A549 treated with ZK216348 at 1 μM for 4 hours (cell line): ENCODE measurements at places on chromosomes 7 and 10. TPM values are rescaled to one million over a fixed set of nuclear protein-coding genes. Genes with fewer than 3 reads are reported as not detected.

AKR1C8 gene
- 0.29 TPM in 1 of 5 replicates, not detected in the others for total RNA-seq

FAM25A gene
- total RNA-seq = not detected in 5 replicates

TSPAN14 gene
- total RNA-seq = 94.6 to 171 TPM (median 161 TPM) in 5 replicates

SH2D4B gene
- 0.04 TPM in 1 of 5 replicates, not detected in the others for total RNA-seq

GIMAP1 gene
- not detected in 5 replicates for total RNA-seq

NUTM2E gene
- total RNA-seq = 0.25 to 0.90 TPM (median 0.31 TPM) in 5 replicates

SGMS1 gene
- 41.6 to 56.5 TPM (median 51.1 TPM) in 5 replicates for total RNA-seq

TCERG1L gene
- total RNA-seq = not detected in 5 replicates

HABP2 gene
- 0.07 to 0.12 TPM (median 0.09 TPM) in 4 of 5 replicates, not detected in the other for total RNA-seq

GBX1 gene
- 0.23 TPM in 1 of 5 replicates, not detected in the others for total RNA-seq

EBF3 gene
- total RNA-seq = 0.11 to 0.20 TPM (median 0.14 TPM) in 5 replicates

ENKUR gene
- 0.25 to 0.48 TPM (median 0.37 TPM) in 5 replicates for total RNA-seq

POM121C gene
- 25.1 to 44.2 TPM (median 39.0 TPM) in 5 replicates for total RNA-seq

MMP21 gene
- total RNA-seq = not detected in 5 replicates

GIMAP8 gene
- total RNA-seq = 0.06 TPM in 1 of 5 replicates, not detected in the others

CLEC5A gene
- not detected in 5 replicates for total RNA-seq

ARHGEF5 gene
- 1.6 to 2.7 TPM (median 2.5 TPM) in 5 replicates for total RNA-seq

ACBD7 gene
- total RNA-seq = 0.67 to 1.4 TPM (median 0.84 TPM) in 5 replicates

MYOZ1 gene
- not detected in 5 replicates for total RNA-seq

TSPAN12 gene
- total RNA-seq = 0.52 to 1.1 TPM (median 0.91 TPM) in 5 replicates

GALNT17 gene
- total RNA-seq = not detected in 5 replicates

SUGCT gene
- total RNA-seq = 0.64 to 1.7 TPM (median 1.0 TPM) in 5 replicates

TMEM273 gene
- total RNA-seq = not detected in 5 replicates

CYP3A5 gene
- total RNA-seq = 1.1 to 2.0 TPM (median 1.8 TPM) in 5 replicates

MOSPD3 gene
- total RNA-seq = 14.8 to 23.1 TPM (median 20.0 TPM) in 5 replicates

ANKIB1 gene
- total RNA-seq = 14.1 to 23.3 TPM (median 20.3 TPM) in 5 replicates

COA1 gene
- 86.3 to 105 TPM (median 88.6 TPM) in 5 replicates for total RNA-seq
